ENCODE measurements at places on chromosomes 7 and 10.
A peak's percentile ranks its signal among the peaks of the same experiment; 100 is the strongest.

- no peak for DNase-seq
These were observed 19.4 kb upstream of the TNS3 start for GRCh38 chr7:47601119-47601880.

- DNase-seq: no peak
These were observed 61.7 kb downstream of the PROSER2 start for GRCh38 chr10:11884706-11885423.

- DNase-seq: peak; percentile 69
These were observed 159.6 kb downstream of the SKAP2 start for GRCh38 chr7:26704786-26705185.

GRCh38 chr10:82020999-82021398 is 146.0 kb downstream of the NRG3 start:
- no peak for DNase-seq

DNA sequence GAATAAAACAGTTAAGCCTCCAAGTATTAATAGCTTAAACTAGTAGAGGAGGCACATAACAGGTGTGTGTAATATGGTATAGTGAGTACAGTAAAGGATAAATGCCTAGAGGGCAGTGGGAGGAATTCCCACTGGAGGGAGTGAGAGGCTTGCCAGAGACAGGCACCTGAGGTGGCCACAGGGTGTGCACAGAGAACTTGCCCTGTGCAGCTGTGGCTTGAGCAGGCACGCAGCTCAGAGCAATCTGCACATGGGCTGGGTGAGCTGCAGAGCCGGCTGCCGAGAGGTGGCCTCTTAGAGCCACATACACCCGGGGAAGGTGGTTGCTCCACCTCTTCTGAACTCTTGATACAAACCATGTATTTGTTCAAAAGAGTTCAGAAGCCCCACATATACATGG is 237.1 kb downstream of the COBL start:
- no peak for DNase-seq

GRCh38 chr10:110388687-110389052 is 84.0 kb upstream of the SMNDC1 start:
- no peak for DNase-seq

DNA sequence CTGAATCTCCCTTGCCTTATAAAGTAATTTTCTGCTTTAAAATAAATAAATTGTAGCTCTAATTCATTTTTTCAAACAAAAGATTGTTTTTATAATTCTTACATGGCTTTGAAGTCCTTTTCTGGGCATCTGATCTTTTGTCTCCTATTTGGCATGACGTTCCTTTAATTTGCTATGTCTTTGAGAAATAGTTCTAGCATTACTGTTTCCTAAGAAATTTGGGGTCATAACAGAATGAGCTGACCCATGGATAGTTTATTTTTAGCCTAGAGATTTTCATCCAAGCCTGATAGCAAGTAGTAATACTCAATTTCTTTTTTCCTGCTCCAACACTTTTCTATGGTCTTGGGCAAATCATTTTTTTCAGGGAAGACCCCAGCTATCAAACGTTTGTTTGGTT is 31.4 kb downstream of the CCDC71L start:
- DNase-seq: no peak

DNA sequence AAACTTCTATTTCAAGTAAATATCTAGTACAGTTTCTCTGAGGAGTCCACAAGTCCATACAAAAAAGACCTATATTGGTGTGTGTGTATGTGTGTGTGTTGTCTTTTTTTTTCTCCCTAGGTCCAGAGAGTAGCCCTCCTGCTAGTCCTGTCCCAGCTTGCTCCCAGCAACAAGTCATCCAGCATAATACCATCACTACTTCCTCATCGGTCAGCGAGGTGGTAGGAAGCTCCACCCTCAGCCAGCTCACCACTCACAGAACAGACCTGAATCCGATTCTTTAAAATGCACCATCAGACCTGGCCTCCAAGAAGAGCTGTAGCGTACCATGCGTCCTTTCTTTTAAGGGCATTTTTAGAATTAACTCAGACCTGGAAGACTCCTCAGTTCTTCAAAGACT is 139.1 kb downstream of the TRIL start:
- no peak for DNase-seq

- no peak for DNase-seq
These were observed 318.3 kb downstream of the NXPH1 start for GRCh38 chr7:8751557-8752231.

DNA sequence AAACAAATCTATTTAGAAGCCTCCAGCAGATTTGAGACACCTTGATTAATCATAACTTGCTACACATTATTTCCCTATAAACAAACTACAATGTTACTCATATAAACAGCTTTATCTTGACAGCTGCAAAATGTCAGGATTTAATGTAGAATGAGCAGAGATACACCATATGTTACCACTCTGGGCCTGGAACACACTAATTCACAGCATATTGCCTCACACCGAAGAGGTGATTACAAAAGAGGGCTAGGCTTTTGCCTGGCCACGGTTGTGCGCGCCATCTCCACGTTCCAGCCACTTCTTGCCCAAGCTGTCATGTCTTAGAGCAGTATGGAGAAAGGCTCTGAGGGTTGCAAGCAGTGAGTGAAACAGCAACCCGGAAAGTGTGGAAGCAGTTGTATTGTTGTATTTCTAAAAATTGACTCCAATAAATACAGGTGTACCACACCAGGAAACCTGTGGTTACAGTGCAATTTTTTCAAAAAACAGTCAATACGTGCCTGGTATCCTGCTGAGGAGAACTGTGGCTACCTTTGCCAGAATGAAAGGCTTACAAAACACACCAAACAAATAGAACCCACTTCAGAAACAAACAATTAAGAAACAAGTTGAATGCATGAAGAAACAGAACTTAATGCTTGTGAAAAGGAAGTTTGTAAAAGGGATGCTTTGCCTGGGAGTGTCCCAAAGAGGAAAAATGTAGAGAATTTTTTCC is 498.1 kb downstream of the PLXNA4 start:
- DNase-seq: no peak

DNA sequence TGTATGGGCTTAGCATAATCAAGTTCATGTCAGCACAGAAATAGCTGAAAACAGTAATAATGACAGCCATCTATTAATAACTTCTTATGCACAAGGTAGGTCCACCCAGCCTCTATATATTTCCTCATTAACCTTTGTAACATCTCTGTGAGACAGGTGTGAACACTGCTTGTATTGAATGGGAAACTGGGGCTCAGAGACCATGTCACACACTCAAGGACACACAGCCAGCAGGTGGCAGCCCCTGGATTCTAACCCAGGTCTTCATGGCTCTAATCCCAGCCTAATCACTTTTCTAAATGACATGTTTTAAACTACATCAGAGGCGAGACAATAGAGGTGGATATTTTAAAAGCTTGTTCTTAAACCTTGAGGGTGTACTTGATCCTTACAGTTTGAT is 591.4 kb downstream of the PARD3 start:
- DNase-seq: no peak

DNA sequence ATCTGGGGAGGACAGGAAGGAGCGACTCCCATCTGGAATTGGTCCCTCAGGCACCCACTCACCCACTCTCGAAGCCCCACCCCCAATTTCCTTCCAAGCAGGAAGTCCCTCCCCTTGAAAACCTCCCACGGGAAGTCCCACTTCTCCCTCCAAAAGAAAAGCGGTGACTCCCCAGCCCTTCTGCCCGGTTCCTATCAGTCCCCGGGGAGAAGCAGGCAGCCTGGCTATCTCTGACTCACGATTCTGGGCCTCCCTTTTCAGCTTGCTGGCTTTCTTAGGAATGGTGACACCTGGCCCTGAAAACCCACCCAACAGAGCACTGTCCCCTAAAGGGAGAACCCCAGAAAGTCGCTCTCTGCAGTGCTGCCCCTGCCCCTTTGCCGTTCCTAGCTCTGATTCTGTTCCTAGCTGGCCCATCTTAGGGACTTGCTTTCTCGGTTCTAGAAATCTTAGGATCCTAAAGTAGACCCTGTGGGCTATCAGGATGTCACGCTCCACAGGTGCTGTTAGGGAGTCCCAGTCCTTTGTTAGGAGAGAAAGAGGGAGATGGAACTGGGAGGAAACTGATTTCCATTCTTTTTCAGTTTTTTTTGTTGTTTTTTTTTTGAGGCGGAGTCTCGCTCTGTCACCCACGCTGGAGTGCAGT is 6.0 kb downstream of the TSC22D4 start:
- DNase-seq: no peak

DNA sequence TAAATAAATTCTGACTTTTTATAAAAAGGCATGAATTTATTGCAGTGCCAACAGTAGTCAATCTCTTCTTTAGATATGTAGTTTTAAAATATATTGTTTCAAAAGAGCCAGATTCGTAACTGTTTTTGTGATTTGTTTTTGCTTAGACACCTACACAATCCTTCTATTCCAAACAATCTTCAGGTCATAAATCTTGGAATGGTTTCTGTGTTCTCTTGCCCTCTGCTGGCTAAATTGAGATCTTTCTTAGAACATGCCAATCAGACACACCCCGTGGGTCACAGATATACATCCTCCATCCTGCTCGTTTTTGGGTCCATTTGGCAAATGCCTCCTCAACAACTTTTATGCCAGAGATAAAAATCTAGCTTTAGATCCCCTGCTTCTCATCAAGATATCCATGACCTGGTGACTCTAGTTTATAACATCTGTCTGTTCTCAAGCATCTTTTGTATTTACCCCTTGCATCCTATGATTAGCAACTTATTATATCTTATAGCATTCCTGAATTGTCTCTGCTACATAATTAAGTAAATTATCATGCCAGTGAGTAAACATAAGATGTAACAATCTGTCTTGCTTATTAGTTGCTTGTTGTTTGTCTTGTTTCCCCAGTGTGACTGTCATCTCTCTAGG is 35.3 kb upstream of the IFRD1 start:
- peak; percentile 30 for DNase-seq

- DNase-seq: peak; percentile 37
These were observed 47.6 kb downstream of the GTF2IRD1 start for GRCh38 chr7:74501298-74501697.

GRCh38 chr10:92990615-92991014 is 70.0 kb upstream of the CYP26C1 start:
- no peak for DNase-seq

GRCh38 chr10:24561453-24561852 is 162.2 kb downstream of the ARHGAP21 start:
- no peak for DNase-seq

- DNase-seq: no peak
These were observed 21.1 kb upstream of the EZH2 start for GRCh38 chr7:148905093-148905666.

DNA sequence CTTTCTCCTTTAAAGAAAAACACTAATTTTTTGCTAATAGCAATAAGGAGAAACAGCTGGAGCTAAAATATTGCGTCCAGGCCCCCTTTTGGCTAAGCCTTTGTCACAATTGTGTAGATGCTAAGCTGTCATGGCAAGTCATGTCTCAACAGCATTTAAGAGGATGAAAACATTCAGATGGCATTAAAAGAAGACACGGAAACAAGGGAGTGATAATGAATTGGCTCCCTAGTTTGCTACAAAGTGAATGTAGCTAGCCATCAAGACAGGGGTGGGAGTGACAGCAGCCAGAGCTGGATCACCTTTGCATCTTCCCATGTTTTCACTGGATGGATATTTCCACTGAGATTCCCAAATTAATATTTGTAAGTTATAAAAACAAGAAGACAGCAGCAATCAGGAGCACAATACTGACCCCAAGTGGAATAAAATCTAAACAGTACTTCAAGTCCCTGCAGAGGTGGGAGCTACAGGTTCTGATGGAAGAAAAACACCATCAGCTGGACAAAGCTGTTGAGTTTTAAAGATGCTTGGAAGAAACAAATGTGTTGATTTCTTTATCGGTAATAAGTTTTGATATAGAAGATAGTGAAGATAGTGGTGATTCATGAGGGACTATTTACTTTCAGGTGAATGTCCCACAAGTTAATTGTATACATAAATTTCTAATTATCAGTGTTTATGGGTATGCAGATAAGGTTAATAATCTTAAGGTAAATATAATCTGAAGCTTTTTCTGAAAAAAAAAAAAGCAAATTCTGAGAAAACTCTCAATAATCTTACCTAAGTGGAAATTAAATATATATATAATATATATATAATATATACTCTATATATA is 129.4 kb downstream of the SLC16A9 start:
- DNase-seq: peak; percentile 87

DNA sequence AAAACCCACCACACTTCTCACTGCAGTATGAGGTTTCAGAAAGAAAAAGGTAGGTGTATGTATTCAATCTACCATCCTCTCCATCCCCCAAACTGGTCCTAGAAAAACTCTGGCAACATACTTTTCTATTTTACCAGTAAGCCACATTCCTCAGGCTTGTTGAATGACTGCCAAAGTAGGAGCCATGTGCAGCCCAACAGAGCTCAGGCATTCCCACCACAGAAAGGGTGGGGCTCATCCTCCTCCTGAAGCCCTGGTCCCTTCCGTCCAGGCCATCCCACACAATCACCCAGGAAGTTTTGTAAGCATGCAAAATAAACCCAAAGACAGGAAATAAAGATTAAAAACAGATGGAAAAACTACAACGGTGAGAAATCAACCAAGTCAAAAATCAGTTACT is 57.2 kb downstream of the MAD1L1 start:
- DNase-seq: peak; percentile 82

DNA sequence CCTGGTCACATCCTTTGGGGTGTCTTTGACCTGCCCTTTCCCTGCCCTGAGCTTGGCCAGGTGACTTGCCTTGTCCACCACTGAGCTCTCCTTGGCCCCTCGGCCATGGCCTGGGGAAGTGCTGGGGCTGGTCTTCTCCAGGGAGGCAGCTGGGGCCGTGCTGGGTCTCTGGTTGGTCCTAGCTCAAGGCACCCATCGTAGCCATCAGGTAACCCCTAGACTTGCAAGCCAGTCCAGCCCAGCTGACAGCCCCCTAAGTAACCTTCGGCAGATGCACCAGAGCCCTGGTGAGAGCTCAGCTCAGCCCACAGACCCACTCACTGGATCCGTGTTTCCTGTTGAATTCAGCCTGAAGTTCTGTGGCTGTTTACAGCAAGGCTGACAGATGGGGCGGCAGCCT is 176.2 kb upstream of the SHH start:
- no peak for DNase-seq

DNA sequence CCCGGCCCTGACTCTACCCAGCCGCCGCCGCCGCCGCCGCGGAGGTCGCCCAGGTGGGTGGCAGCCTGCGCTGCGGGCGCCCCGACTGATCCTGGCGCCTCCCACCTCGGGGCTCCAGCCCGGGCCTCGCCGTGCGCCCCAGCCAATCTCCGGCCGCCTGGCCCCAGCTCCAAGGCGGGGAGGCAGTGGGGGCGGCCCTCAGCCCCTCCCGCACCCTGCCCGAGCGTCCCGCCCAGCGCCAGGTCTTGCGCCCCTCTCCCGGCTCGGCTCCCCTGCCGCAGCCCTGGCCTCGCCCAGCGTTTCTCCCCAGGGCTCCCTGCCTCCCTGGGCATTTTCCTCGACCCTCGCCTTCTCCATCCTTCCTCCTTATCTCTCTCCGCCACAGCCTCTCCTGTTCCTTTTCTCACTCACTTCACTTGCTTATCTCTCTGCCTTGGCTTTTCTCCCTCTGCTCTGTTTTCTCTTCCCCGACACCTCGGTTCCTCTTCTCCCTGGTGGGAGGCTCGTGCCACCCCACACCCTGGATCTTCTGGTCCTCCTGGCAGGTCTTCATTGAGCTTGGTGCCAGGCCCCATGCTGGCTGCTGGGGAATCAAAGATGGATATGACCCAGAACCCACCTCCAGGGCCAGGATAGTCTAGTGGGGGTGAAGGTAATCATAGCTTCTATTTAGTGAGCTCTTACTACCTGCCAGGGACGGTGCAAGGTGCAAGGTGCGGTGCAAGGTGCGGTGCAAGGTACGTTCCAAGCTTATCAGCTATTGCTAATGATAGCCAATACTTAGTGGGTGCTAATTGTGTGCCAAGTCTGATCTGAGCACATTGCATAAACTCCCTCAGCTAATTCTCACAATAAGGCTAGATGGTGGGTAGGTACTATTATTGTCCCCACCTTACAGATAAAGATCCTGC is at the start of gene SFRP5:
TSS of gene SFRP5 (minus strand) at position 87 of the 911 bp plus-strand sequence. CDS start 166 bp downstream, outside the sequence.
- DNase-seq: no peak

Data from muscle of leg (tissue), 16 donors.